ENCODE measurements at places on chromosomes 3 and 15.
A peak's percentile ranks its signal among the peaks of the same experiment; 100 is the strongest.

GRCh38 chr15:96889734-96890480 lies 559.4 kb downstream of the NR2F2 start:
- DNase-seq = no peak

DNA sequence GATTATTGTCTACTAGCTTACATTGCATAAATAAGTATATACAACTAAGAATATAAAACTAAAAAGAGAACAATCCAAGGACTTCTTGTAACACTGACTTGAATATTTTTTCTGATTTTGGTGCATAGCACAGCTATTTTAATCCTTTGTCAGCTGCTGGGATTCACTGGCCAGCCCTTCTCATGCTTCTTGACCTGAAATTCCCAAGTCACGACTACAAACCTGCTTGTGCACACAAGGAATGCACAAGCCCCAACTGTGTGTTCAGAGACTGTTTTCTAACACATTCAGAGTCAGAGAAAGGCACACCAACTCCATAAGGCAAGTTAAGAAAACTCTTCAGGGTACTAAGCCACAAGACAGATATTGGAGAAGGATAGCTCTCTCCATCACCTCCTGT lies 80.9 kb downstream of the TNIK start:
- no peak for DNase-seq

- peak; percentile 62 for DNase-seq
Measured at GRCh38 chr15:62125773-62126172, 39.3 kb downstream of the C2CD4B start.

GRCh38 chr3:50562861-50563260 lies 4.7 kb downstream of the C3orf18 start:
- no peak for DNase-seq

DNA sequence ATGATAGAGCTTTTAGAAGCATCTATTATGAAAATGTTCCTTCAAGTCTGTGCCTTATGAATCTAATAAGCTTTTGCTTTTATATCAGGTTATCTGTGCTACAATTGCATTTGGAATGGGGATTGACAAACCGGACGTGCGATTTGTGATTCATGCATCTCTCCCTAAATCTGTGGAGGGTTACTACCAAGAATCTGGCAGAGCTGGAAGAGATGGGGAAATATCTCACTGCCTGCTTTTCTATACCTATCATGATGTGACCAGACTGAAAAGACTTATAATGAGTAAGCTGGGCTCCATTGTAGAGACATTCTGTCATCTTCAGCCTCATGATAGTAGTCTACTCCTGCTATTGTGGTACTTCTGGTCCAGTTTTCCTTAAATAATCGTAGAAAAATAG lies 73.4 kb downstream of the BLM start:
- DNase-seq = no peak

- DNase-seq = no peak
Measured at GRCh38 chr3:5634411-5634810, 446.9 kb downstream of the EDEM1 start.

- DNase-seq = no peak
Measured at GRCh38 chr3:39651993-39652739, 157.2 kb upstream of the MYRIP start.

- DNase-seq = no peak
Measured at GRCh38 chr15:53114960-53115359, 324.8 kb upstream of the ONECUT1 start.

- DNase-seq = no peak
Measured at GRCh38 chr3:123660900-123661299, 76.0 kb upstream of the HACD2 start.

DNA sequence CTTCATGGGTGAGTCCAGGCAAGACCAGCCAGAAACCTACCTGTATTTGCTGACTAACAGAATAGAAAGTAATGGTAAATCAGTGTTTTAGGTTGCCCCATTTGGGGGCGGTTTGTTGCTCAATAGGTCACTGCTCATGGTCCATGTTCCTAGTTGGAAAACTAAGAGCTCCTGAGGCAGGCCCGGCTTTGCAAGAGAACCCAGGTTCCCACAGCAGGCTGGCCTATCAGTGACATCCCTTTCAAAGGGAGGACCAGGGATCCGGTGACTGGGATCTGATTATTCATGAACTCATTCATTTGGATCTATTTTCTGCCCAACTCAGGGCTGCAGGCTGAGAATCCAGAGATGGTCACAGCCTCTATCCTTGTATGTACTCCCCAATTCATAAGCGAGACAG lies 163.9 kb downstream of the WNT7A start:
- no peak for DNase-seq

- DNase-seq = no peak
Measured at GRCh38 chr15:89375093-89376005, 40.7 kb upstream of the POLG start.

DNA sequence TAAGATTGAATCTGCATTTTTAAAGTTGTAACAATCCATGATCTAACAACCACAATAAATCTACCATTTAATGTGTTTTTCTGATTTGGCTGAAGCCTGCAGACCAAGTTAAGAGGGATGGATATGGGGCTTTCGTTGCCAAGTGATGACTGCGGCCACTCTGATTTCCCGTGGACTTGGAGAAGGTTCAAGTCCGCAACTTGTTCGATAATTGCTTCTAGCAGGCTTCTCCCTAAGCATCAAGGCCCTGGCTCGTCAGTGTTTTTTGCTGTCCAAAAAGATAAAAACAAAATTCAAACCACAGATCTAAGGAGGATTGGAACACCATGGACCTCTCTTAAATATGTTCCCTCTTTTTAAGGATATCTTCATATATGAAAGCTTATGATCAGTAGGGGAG lies 256.6 kb downstream of the CNTN3 start:
- DNase-seq = no peak

GRCh38 chr3:58528629-58529028 lies 8.4 kb downstream of the ACOX2 start:
- DNase-seq = no peak

- DNase-seq = no peak
Measured at GRCh38 chr3:179452176-179452564, 900 bp upstream of the GNB4 start.

GRCh38 chr3:66479532-66479947 lies 21.3 kb downstream of the LRIG1 start:
- DNase-seq = no peak

DNA sequence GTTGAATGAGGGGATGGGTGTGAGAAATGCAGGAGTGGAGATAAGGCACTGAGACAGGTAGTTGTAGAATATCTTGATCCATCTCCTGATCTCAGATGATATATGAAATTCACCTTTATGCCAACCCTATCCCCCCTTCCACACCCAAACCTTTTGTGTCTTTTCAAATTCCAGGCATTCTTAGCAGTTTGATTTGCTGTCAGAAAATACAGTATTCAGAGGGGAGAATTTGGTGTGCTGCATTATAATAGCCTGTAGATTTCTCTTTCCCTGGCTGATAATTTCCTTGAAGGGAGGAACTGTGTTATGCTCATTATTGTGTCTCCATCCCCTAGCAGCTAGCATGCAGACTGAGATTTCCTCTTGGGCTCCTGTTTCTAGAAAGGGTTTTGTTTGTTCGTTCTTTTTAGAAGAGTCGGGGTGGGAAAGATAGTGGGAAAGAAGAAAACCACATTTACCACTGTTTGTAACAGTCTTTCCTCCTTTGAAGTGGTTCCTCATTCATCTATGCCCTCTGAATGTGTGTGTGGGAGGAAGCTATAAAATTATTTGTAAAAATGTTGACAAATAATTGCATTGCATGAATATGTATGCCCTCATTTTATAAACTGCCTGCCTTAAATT lies 373.4 kb downstream of the DIPK2A start:
- DNase-seq = no peak

DNA sequence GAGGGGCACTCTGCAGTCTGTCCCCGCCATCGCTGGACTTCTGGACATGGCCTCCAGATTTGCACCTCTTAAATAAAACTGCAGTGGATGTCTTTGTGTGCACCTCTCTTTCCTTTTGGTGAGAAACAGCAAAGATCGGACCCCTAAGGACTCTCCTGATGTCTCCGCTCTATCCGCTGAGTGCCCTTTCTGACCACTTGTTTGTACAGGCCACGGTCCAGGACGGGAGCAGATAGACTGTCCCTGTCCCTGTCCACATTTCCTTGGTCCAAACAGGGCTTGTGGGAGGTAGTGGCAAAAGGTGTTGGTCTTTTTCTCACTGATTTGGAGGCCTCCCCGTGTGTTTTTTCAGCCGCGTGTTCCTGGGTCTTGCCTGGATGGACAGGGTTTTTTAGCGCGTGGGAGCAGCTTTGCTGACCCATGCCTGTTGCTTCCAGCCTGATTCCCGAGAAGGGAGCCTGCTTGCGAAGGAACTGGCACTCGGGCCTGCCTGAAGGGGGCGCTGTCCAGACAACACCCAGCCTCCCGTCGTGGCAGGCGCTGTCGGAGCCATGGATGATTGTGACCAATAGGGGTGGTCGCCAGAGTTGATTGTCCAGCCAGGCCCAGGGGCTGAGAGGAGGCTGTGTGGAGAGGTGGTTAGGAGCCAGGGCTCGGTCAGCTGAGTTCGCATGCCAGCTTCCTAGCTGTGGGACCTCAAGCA lies 13.2 kb upstream of the STAB1 start:
- peak; percentile 70 for DNase-seq

DNA sequence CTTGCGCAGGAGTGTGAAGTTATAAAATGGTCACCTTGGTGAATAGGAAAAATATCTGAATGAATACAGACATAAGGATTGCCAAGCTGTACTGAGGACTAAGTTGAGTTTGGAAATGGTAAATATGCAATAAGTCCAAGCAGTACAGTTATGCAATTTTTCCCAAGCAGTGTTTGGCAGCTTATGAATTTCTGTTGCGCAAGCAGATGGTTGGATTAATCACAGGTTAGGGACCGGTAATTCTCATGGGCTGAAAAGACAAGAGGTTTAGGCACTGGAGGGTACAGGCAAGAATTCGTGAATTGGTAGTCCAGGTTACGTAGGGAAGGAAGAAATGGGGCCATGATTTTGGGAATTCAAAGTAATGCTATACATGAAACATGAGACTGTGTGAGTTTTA lies 210.3 kb downstream of the RAP2B start:
- no peak for DNase-seq

- no peak for DNase-seq
Measured at GRCh38 chr3:33420966-33421365, 19.2 kb downstream of the UBP1 start.

DNA sequence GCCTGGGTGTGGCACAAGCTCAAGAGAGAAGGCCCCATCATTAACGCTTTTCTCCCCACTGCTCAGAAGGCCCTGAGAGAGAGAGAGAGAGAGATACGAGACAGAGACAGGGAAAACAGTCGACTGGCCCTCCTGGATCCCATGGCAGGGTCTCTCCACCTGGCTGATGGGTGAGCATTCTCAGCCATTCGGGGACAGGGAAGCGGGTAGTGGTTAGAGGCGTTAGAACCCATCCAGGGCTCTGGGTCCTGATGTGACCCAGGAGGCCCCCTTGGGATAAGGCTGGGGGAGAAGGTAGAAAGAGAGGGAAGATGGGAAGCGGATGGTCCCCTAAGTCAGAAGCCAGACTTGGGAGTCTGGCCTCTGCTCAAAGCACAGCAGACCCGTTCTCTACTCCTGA lies 7.9 kb downstream of the TGM5 start:
- DNase-seq = no peak
